ENCODE measurements at places on chromosomes 3 and 15. TPM values are rescaled to one million over a fixed set of nuclear protein-coding genes. Genes with fewer than 3 reads are reported as not detected.
A peak's percentile ranks its signal among the peaks of the same experiment; 100 is the strongest.

Gene GOLGA6D
- total RNA-seq: not detected

Gene SLC22A13
- total RNA-seq: 0.70 TPM

- no peak for DNase-seq
Measured at GRCh38 chr15:52505151-52505550, 23.5 kb downstream of the MYO5A start.

DNA sequence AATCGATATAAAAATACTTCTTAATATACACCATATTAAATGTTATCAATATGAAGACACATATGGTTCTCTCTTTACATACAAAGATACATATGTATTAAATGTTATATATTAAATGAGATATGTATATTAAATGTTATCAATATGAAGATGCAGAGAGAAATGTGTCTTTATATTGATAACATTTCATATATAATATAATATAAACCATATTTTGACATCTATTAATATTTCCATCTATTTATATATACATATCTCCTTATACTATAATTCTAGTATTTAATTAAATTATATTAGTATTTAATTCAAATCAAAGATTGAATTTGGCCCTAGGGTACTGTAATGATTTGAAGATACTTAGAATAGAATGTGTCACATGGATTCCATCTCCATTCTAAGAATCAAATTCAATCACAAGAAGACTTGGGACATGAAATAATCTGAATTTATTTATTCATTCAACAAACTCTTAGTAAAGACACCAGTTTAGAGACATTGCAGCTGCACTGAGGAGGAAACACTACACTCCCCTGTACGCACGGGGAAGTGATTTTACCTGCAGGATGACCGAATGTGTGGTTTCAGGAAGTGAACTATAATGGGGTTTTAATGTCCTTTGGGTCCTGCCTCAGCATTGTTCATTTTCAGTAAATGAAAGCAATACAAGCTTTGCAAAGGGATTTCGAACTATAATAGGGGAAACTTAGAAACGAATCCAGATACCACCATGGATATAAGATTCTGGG lies 365.1 kb downstream of the MECOM start:
- peak; percentile 34 for DNase-seq
